ENCODE measurements at places on chromosomes 7 and 10.

DNA sequence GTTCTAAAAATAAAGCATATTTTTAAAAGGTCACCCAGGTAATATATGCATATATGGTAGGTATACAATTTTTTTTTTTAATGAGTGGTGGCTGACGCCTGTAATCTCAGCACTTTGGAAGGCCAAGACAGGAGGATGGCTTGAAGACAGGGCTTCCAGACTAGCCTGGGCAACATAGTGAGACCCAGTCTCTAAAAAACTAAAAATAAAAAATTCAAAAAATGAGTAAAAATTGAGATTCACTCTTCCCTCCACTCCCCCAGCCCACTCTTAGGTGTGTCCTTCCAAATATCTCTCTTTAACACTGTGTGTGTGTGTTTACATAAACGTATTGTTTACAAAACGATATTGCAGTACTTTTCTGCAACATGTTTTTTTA is 929 bp upstream of the ANXA11 start:
- no peak for DNase-seq

DNA sequence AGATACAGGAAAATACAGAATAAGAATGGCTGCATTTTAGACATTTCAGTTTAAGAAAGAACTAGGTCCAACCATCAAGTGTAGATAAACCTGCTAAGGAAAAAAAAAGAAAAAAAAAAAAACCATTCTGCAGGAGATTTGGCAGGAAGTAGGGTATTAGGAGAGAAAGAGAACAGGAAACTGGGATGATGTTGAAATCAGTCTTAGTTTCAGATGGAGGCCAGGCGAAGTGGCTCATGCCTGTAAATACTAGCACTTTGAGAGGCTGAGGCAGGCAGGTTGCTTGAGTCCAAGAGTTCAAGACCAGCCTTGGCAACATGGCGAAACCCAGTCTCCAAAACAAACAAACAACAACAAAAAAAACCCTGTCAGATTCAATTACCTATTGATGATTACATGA is 120.2 kb downstream of the RAB11FIP2 start:
- DNase-seq: no peak

- DNase-seq: no peak
These were observed 214.4 kb downstream of the CACNA2D1 start for GRCh38 chr7:82229164-82229563.

DNA sequence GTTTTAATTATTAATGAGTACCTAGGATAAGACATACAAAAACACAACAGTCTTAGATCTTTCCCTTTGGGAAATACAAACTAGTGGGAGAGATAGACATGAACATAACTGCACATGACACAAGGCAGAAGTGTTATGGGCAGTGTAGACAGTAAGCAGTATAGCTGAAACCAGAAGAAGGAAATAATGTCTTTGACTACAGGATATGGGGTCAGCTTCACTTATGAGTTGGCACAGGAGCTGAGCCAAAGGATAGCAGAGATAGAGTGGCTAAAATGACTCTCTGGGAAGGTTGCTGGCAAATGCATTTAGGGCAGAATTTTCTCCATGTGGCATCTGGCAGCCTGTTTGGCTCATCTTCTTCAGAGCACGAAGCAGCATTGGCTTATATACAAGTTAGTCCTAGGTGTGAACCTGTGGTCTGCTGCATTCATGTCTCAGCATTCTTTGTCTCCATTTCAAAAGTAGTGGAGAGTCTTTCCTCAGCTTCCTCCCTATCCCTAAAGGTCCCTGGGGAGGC is 60.3 kb upstream of the FEZF1 start:
- DNase-seq: no peak

DNA sequence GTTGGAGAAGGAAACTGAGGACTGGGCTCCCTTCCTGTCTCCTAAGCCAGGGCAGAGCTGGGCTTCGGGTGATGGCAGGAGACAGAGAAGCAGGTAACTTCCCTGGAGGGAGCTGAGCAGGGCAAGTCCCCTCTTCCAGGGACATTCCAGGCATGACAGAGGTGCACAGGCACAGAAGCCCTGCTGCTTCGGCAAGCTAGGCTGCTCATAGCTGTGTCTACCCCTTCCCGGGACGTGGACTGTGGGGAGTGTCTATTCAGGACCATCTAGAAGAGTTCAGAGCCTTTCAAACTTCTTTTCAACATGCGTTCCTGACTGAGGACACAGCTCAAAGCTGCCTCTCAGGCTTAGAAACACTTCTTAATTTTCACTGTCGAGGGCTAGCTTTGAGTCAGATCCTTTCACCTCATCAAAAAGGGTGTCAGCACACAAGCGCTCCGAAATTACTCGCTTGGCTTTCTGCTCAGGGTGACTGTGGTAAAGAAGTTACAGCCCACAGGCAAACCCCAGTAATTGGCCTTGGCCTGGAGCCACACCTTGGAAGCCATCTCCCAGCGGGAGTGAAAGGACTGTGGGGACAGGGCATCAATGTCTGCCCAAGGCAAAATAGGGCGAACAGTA is 63.7 kb upstream of the STEAP1B start:
- no peak for DNase-seq

- no peak for DNase-seq
These were observed 559 bp downstream of the VTI1A start for GRCh38 chr10:112447620-112447928.

DNA sequence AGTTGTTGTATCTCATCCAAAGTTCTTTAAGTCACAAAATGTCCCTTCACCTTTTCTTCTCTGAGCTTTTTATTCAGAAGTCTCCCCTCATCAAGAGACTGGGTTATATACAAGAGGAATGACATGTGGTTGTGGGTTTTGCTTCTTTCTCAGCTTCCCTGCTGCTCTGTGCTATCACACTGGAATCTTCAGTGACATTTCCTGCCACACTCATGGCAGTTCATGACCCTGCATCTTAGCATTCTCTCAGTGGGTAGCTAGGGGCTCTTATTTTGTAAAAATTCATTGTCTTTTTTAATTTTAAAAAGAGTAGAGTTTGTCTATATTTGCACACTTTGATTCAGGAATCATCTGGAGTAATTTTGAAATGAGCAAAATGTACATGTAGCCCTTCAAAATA is 236.9 kb upstream of the TMEM229A start:
- DNase-seq: no peak

- no peak for DNase-seq
These were observed 13.9 kb downstream of the HNRNPA2B1 start for GRCh38 chr7:26186364-26187311.

DNA sequence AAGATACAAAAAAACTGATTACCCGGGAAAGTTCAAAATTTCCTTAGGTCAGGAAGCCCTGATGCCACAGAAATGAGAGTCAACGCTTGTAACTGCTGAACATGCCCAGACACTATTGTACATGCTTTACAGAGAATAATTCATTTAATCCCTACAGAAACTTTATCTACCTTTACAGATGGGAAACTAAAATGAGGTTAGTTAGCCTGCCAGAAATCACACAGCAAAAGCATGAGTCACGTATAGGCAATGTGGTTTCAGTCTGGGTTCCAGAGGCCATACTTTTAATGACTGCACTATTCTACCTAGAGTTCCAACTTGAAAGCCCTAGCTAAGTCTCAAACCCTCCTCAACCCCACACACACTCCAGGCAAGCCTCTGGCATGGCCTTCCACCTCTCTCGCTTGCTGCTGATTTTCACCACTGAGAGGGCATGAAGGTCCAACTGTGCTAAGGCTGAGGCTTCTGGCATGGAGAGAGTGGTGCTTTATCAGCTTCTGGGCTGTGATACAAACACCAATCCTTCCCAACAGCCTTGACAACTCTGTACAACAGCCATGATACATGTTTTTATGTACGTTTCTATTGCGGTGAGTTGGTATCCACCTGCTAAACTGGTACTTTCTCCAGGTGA is 1011.2 kb upstream of the GHITM start:
- no peak for DNase-seq

DNA sequence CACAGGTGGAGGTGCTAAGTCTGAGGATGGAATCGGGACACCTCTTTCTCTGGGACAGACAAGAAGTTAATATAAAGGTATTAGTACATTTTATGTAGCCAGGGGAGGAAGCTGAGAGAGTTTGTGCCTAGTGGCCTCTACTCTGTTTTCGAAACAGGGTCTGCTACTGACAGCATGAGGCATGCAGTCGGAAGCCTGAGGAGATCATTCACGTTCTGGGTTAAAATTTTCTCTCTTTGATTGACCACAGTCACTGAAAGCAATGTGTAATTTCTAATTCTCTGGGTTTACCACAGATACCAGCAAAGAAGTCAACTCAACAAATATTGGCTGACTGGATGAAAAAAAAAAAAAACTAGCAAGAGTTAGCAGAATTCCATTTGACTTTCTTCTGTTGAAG is 53.3 kb upstream of the KCTD7 start:
- no peak for DNase-seq

DNA sequence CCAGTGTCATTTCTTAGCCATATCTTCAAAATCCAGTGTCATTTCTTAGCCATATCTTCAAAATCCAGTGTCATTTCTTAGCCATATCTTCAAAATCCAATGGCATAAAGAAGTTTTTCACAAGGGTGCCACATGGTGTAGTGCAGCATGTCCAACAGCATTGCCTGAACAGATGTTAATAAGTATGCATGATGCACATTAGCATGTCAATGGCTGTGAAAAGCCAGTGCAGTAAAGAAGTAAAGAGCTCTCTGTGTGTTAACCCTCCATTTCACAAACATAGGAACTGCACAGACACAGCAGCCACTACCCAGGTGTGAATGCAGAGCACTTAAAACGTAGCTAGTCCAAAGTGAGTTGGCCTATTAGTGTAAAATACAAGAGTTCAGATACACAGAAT is 89.8 kb downstream of the GNAI1 start:
- DNase-seq: no peak

DNA sequence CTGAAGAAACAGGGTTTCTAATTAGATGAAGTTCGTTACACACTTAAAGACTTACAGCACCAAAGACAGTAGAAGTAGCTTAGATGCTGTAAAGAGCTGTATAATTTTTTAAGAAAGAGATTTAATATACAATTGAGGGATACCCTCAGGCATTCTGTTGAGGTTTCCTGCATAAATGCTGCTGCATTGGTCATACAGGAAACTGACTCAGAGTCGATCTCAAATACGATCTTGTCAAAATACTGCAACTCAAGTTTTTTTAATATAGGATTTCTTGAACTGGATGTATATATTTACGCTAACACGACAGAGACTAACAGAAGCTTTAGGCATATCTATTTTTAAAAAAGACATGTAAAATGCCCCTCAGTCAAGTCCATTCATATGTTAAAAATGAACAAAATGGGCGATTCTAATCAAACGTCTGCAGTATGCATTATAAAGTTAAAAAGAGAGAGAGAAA is 2.4 kb upstream of the ARID5B start:
- DNase-seq: no peak

- DNase-seq: no peak
These were observed 323.3 kb downstream of the CRPPA start for GRCh38 chr7:16098058-16098457.

DNA sequence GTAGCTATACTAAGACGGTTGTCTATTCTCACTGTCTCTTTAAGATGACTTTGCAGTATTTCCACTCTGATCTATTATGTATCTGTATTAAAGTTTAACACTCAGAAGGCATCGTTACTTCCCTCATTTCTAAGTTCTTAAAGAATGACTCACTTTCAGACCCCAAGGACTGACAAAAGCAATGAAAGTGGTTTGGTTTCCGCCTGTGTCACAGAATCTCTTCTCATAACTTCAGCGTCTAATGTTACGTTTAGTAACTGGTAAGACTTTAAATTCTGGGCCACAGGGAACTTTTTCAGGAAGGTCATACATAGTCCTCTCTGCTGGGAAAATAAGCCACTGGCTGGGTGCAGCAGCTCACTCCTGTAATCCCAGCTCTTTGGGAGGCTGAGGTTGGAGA is 892.0 kb upstream of the AUTS2 start:
- no peak for DNase-seq

DNA sequence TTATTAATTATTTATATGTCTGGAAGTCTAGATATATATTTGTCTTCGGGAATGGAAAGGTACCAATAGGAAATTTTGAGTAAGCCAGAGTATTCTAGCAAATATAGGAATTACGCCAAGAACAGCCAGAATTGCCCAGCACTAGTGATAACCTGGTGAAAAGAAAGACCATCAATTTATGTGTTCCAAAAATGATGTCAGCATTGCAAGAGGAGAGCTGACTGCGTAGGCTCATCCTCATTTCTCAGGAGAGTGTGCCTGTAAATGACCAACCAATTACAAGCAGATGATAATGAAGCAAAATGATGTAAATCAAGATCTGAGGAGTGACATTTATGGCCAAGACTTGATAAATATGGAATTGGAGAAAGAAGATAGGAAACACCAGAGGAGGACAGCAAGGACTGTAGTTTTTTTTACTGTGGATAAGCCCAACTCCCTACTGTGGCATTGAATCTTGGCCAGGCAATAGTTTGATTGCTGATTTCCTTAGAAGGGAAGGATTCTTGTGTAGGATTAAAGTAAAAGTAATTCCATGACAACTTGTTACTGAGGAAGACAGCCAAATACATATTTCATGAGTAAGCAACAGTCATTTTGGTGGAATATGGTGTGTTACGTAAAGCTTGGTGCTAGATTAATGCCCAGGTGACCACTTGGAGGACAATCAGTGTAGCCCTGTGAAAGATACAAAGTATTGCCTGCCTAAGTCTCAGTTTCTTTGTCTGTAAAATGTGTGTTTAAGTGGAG is 590.8 kb downstream of the AUTS2 start:
- DNase-seq: no peak

- no peak for DNase-seq
These were observed 19.0 kb downstream of the LDB1 start for GRCh38 chr10:102101152-102101551.

Measured in GM12892 (cell line).